ENCODE measurements at places on chromosomes 2 and 18.

DNA sequence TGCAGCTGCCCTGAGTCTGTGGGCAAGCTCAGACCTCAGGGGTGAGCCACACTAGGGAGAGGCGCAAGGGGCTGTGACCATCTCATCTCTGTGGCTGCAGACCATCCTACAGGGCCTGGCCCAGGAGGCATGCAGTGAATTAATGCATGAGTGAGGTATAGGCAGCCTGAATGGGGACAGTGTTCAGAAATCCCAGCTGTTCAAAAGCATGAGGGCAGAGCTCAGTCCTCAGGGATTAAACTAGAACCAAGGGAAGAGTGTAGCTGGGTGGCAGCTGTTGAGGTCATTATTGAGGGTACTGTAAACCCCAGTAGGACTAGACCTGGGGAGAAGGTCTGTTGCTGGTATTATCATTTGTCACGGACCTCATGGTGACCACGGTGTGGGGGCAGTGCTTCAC lies 17.0 kb downstream of the TMEM177 start:
- H3K4me1 ChIP-seq = no peaks in the 10 kb centered on the region
- no peak for DNase-seq
- H3K27ac ChIP-seq = no peak overlapping the region
- no peaks in the 10 kb centered on the region for H3K36me3 ChIP-seq

DNA sequence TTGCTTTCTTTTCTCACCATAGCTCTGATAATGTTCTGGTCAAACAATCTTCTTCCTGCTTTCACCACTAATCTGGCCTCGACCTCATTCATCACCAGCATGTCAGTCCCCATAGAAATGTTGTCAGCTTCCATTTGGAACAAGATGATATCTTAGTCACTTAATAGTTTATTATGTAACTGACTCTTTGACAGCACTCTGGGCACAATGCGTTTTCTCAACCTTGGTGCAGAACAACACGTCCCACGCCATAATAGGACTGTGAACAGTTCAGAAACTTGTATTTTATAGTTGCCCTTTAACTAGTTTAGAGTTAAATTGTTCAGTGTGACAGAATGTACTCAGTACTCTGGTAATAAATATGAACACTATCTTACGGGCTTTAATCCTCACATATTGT lies 106.0 kb downstream of the MC4R start:
- no peaks in the 10 kb centered on the region for H3K4me1 ChIP-seq
- H3K27me3 ChIP-seq = no peaks in the 10 kb centered on the region
- H3K27ac ChIP-seq = no peak overlapping the region
- DNase-seq = no peak

DNA sequence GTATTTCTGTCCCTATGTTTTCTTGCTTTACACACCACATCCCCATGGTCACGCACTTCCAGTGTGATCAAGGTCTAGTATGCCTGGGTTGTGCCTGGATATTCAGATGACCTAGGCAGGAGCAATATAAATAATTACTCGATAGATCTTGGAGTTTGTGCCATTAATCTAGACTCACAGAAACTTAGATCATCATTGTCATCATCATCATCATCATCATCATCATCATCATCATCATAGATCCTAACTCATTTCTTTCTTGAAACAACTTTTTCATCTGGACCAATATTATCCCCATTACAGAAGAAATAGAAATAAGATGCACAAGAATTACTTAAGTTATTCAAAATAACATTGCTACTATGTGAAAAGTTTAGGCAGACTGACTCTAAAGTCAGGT lies 130.3 kb upstream of the LRRTM4 start:
- no peak for DNase-seq
- H3K27me3 ChIP-seq = no peaks in the 10 kb centered on the region
- no peaks in the 10 kb centered on the region for H3K4me1 ChIP-seq
- H3K27ac ChIP-seq = no peak overlapping the region

DNA sequence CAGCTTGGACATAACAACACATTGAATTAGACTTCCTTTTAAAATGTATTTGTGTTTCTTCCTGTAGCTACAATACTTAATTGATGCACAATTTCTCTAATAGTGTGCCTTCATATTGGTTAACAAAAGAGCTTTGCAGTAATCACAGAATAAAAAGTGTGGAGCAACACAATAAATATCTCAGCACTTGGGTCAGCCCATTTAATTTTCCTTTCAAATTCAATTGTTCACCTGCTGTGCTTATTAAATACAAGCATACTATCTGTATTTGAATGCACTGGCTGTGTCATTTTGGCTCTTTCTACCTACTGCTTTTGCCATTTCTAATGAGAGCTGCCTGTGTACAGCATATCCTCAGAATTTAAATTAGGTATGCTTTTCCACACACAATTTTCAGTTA lies 1641.3 kb upstream of the SLC39A10 start:
- no peak overlapping the region for H3K4me3 ChIP-seq
- no peak overlapping the region for H3K27ac ChIP-seq
- no peaks in the 10 kb centered on the region for H3K27me3 ChIP-seq
- H3K4me1 ChIP-seq = no peaks in the 10 kb centered on the region
- H3K36me3 ChIP-seq = no peaks in the 10 kb centered on the region
- no peak for DNase-seq

DNA sequence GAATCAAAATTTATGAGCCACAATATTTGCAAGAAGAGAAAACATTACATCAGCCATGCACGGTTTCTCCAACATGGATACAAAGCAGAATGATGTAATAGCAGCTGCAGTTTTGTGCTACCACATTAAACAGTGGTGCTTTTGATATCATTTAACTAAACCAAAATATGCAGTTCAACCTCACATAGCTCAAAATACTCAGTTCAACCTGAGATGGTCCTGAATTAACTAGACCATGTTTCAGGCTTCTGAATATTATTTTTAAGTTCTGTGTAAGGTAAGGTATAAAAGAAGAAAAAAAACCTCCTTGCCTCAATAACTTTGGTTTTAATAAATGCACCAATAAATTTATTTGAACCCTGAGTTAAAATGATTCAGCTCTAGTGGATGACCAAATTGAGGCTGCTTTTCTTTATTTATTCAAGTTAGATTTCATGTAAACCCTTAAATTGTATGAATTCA lies 18.8 kb upstream of the TSPYL6 start:
- no peak overlapping the region for H3K4me3 ChIP-seq
- no peaks in the 10 kb centered on the region for H3K27me3 ChIP-seq
- no peaks in the 10 kb centered on the region for H3K36me3 ChIP-seq
- DNase-seq = no peak

- no peaks in the 10 kb centered on the region for H3K4me1 ChIP-seq
- no peak overlapping the region for H3K4me3 ChIP-seq
- no peaks in the 10 kb centered on the region for H3K36me3 ChIP-seq
- H3K27ac ChIP-seq = no peak overlapping the region
Measured at GRCh38 chr18:58536534-58537271, 92.2 kb downstream of the ALPK2 start.

DNA sequence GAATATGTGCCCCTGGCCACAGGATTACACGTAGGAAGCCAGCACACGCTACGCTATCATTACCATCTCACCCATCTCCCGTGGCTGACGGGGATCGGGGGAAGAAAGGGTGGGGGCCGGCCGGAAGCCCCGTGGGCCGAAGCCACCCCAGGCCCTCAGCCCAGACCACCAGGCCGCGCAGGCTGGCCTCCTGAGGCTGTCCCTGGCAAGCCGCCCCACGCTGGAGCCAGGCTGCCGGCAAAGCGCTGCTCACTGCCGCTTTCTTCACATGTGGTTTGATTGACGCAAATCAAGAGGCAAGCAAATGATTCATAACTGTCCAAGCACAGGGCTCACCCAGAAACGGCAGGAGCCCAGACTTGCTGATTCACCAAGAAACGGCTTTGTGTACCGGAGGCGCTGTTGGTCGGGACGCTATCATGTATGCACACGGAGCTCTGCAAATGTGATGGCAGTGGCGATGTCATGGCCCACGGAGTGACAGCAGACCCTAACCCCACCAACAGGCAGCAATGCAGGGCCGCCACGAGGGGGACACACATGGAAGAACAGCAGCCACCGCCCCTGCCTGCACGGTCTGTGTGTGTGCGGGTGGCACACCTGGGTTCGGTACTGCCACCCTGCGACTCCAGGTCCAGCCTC lies 125.7 kb downstream of the HDAC4 start:
- peak; percentile 96 for DNase-seq
- H3K27me3 ChIP-seq = no peaks in the 10 kb centered on the region
- H3K4me3 ChIP-seq = peak overlapping the region; percentile 31
- H3K27ac ChIP-seq = peak overlapping the region; percentile 70

DNA sequence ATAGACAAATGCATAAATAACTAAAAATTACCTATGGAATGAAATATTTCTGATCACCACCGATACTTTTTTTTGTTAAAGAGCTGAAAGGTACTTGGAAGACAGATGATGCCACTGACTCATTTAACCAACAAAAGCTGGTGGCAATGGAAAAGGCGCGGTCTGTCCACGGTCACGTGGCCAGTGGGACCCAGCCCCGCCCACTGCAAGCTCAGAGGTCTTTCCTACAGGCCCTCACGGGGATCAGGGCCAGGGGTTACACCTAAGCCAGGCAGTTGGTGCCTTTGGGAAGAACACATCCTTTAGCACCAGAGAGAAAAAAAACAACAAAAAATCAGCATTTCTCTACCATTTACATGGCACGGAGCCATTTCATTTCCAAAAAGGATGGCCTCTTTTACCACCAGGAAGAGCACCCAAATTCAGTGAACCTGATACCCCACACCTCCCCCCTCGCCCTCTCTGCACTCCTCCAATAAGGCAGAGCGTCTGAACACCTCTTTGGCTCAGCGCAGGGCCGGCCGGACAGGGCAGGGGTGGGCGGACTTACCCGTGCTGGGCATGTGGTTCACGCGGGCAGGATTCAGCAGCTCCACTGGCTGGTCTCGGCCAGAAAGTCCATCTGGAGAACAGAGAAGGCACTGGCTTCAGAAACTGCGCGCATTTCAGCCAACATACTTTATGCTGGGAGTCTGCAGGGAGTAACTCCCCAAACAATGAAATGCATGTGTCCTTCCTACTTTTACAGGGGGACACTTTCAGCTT lies 164.6 kb downstream of the HDAC4 start:
- H3K27ac ChIP-seq = no peak overlapping the region
- H3K27me3 ChIP-seq = no peaks in the 10 kb centered on the region
- peaks cover 5% of the 10 kb centered on the region for H3K4me1 ChIP-seq
- no peak for DNase-seq
- no peak overlapping the region for H3K4me3 ChIP-seq
- no peaks in the 10 kb centered on the region for H3K36me3 ChIP-seq

DNA sequence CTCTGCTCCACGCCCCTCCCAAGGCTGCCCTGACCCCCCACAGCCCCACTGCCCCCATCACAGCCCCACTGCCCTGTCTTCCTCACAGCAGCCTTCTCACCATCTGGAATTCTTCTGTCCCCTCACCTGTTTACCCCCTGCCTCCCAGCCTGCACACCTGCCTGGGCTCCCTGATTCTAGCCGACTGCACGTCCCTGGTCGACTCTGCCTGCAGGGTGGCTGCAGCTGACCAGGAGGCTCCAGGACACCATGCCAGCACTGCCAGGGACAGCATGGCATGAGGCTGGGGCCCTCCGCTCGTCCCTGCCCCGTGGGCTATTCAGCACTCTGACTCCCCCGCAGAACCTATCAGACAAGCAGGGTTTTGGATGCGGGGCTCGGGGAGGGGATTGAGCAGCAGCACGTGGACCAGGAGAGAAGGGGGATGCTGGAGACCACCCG lies 254.1 kb downstream of the HDAC4 start:
- no peak overlapping the region for H3K27ac ChIP-seq
- peak; percentile 62 for DNase-seq
- no peak overlapping the region for H3K4me3 ChIP-seq
- H3K36me3 ChIP-seq = peaks cover 86% of the 10 kb centered on the region

Data from tibial artery (tissue), 4 donors.